ENCODE measurements at places on chromosomes 13 and 19.

DNA sequence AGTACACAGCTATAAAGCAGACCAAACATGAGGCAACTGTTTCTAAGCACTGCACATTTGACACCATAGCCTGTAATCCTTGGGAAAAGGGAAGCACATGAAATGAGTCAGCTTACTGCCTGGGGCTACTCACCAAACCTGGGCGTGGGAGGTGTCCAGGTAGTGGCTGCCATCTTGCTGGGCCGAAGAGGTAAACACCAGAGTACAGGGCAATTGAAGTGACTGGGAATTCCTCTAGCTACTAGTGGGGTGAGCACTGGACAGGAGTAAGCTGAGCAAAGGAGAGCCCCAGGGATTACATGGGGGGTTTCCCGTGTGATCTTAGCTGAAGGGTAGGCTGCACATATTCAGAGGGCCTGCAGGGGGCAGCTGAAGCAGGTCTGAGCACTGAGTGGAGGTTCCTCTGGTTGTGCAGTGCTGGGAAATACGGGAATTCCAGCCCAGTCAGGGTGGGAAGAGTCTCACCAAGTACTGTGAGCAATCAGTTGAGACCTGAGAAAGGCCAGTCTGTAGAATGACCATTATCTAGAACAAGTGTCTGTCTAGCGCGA is 140.5 kb downstream of the SLC7A1 start:
- no peak for DNase-seq

DNA sequence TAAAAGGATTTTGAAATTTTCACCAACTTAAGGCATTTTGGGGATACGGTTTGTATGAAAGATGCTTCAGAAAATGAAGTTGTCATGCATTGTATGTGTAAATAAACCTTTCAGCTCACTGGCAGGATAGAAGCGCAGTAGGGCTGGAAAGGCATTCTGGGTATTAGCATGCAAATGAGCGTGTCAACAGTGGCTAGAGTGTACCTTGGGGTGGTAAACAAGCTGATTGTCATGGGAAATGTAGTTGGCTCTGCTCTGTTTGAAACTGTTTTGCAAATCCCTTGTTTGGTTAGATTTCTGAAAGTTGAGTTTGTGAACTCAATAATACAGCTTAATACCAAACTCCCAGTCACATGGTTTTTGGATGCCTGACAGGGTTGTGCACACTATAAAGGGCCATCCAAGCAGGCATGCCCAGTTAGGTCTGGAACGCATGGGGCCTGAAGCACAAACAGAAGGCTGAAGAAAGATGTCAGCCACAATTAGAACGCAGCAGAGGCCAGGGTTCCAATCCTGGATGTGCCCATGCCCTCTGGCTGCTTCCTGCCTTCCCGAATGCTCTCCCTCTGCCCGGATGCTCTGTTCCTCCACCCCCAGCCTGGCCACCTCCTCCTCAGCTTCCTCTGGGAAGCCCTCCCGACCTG is 14.6 kb downstream of the GSX1 start:
- no peak for DNase-seq

- no peak for DNase-seq
These were observed 246.9 kb downstream of the DNAJC15 start for GRCh38 chr13:43270130-43270830.

DNA sequence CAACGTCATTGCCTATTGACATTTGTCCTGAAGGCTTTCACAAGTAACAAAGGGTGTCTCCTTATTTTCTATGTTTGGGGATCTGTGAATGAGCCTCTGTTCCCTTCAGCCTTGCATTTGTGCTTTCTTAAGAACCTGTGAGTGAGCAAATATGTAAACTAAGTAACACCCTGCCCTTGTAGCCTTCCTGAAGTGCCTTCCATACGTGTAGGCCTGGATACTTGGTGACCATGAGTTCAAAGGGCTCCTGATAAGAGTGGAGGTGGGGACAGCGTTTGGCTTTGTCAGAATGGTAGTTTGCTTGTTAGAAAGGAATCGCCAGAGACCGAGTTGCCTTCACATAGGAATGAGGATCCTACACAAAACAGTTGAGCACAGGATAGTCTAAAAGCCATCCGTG is 14.5 kb upstream of the CCDC97 start:
- no peak for DNase-seq

DNA sequence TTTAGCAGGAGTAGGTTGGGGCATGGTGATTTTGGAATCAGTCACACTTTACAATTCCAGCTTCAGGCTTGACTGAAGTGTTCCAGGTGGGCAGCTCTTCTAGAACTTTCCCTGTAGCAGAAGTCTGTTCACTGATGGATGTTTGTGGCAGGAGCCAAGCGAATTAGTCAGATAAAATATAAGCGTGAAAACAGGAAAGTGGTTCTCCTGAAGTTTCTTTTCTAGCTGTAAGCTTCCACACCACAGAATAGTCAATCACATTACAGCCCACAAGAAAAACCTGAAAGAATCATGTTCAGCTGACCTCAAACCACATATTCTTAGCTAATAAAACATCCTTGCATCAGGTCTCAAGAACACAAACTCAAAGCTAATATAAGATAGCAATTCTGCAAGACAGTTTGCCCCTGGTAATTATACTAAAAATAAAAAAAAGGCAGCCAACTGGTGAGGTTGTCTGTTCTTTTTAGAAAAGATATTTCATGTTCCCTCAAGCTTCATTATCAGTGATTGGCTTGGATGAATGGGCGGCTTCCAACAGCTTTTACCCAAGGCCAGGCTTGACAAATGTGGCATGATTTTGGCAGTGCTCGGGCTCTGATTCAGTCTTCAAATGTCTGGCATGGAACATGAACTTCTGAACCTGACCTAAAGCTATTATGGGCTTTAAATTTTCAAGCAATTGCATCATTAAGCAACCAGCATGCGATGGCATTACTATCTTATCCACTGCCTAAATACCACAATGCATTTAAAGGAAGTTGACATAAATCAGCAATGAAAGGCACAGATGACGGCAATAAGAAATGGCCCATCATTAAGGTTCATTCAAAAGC is 136.8 kb downstream of the DCLK1 start:
- no peak for DNase-seq

DNA sequence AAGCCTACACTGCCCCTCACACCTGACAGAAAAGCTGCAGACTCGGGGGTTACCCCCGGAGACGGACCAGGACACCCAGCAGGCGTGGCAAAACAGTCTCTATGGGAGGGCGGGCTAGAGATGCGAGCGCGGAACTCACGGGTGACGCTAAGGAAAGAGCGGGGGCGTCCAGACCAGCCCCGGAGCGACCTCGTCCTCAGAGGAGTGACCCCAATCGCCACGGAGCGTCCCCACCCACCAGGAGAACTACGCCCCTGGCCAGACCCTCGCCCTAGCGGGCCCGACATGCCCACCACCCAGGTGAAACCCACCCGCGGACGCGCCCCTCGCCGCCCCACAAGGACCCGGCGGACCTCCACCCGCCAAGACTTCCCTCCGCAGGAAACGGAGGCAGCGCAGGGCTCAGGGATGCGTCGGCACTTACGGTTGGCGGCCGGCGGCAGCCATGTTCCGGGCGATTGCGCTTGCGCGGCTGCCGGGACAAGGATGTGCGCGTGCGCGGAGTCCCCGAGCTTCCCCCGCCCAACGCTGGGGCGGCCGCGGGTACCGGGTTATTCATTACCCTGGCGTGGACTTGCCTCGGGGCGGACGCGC is at the start of gene ZNF329:
Gene ZNF329, minus strand, starts transcription at position 462 of the 594 bp plus-strand sequence. CDS start 21,286 bp downstream, outside the sequence.
- DNase-seq = peak; percentile 96

- DNase-seq = no peak
These were observed 32.1 kb upstream of the PEPD start for GRCh38 chr19:33553530-33554310.

- DNase-seq = no peak
These were observed 1.9 kb downstream of the PPP1R12C start for GRCh38 chr19:55115446-55116065.

GRCh38 chr13:102291587-102292218 is 110.1 kb downstream of the FGF14 start:
- DNase-seq = no peak

DNA sequence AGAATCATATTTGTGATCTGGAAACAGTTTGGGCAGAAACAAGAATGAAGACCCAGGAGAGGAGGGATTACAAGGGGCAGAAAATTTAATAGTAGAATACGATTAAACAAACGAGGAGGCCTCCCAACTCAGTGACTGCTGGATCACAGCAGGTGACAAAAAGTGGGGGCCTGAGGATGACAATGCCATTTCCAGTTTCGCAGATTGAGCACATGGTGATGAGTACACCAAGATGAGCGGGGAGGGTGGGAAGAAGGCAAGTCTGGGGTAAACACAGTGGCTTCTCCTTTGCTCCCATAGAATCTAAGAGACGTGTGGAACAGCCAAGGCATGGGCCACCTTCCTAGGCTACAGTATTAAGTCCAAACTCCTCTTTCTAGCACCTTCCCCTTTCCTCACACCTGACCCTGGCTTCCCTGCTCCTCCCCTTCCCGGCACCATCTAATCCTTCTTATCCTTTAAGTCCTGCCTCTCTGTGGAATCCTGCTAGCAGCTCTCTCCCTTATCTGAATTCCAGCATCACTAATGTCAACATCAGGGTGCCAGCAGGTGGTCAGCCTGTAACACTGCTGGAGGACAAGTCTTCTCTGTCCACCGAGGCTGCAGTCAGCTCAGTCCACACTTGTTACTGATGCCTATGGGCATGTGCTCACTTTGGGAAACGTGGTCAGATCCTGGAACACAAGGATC is 13.5 kb downstream of the ATP7B start:
- no peak for DNase-seq

GRCh38 chr13:34343413-34343940 is 525.5 kb downstream of the RFC3 start:
- DNase-seq = no peak

DNA sequence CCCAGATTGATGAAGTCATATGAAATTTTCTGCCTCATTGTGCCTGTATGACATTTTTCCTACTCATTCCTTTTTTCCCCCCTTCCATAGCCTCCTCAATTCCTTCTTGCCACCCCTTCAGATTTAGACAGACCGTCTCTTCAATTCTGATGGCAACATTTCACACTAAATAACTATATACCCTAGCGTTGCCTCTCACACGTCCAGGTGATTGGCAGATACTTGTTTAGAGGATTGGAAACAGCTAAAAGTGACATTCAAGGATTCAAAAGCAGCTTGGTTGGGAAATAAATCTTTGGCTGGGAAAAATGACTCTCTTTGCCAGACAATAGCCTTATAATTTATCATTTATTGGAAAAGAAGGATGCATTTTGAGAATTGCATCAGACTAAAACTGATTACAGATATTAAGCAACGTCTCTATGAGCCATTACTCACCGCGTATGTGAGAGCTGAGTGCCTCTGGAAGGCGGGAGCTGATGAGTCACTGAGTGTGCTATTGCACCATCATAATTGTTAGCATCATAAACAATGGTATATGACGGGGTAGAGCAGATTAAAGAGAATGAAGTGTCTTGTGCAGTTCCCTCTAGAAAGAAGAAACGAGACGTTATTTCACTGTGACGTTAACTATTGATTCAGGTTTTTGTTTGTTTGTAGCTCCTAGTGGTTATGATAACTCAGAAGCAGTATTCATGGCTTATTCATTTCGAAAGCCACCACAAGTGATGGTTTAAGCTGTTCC is 61.1 kb upstream of the FAM216B start:
- no peak for DNase-seq

- DNase-seq = no peak
These were observed 65.1 kb downstream of the SIAH3 start for GRCh38 chr13:45786293-45786920.

DNA sequence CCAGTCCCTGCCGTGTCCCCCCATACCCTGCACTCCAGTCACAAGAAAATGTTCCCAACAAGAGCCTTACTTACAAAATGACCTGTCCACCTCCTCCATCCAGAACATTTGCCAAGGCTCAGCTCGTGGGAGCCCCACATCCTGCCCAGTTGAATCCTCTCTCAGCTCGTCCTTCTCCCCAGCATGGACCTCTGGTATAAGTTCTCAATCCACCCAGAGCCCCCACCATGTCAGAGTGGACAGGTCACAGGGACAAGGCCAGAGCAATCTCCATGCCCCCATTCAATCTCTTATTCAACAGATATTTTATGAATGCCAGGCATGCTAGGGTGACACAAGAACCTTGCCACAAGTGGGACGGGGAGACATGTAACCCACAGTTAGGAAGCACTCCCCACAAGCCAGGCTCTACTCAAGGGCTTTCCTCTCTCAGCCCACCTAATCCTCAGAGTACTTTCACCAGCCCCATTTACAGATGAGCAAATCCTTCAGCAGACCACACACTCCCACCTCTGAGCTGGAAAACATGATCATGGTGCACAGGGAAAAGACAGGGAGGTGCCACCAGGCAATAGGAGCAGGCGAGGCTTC is 15.1 kb downstream of the DEDD2 start:
- no peak for DNase-seq

- no peak for DNase-seq
These were observed 50.8 kb downstream of the TSSK6 start for GRCh38 chr19:19464339-19465098.

GRCh38 chr13:94596575-94596971 is 621 bp upstream of the TGDS start:
- DNase-seq = no peak

DNA sequence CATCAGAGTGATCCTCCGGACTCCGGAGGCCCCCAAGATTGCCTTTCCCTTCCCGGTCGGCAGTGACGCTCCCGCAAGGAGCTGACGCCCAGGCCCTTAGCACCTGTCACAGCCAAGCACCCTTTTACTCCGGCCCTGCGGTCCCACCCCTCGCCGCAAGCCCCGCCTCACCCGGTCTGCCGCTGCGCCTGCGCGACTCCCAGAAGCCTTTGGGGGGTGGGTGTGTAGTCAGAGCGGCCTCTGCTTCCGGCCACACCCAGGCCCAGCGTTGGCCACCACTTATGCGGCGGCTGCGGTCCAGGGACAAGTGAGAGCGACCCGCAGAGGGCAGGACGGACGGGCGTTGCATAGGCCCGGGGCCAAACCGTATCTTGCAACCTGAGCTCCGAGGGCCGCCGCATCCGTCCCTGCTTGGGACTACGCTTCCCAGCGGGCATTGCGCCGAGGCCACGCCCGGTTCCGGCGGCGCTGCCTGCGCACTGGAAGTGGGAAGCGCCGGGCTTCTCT is 441 bp upstream of the ZFP28 start:
- peak; percentile 85 for DNase-seq

DNA sequence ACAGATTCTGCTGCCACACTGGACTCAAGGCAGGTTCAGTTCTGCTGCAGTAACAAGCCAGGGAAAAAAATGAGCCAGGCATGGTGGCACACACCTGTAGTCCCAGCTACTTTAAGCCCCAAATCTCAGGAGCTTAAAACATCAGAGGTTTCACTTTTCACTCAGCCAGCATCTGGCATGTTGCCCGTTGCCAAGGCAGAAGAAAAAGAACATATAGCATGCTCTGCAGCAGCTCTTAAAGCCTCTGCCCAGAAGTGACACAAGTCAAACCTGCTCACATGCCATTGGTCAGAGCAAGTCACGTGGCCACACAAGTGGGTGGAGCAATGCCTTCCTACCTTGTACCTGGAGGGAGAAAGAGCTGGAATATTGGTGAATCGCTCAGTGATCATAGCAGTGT is 14.7 kb upstream of the ADGRE5 start:
- DNase-seq = peak; percentile 80

- no peak for DNase-seq
These were observed 119.7 kb downstream of the LHFPL6 start for GRCh38 chr13:39483326-39483725.

GRCh38 chr13:77868717-77869116 is 49.9 kb downstream of the EDNRB start:
- no peak for DNase-seq
